ENCODE measurements at places on chromosomes 2 and 18. TPM values are rescaled to one million over a fixed set of nuclear protein-coding genes. Genes with fewer than 3 reads are reported as not detected.

DNA sequence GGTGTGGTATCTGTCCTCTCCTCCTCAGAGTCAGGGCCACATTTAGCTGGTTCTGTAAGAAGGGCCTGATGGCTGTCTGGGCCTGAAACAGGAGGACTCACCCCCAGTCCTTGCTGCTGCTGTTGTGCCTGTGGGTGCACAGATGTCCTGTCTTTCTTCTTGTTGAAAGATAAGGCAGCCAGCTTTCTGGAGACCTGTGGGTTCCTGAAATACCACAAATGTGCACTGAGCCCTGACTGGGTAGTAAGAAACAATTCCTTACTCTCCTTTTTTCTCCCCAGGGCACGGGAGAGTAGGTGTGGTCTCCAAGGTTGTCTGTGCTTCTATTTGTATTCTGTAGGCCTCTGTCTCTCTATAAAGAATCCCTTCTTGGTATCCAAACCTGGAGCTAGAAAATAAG is 96.2 kb upstream of the DLX2 start:
- peaks cover 3% of the 10 kb centered on the region for H3K36me3 ChIP-seq
- DNase-seq = no peak
- peaks cover 3% of the 10 kb centered on the region for H3K27me3 ChIP-seq
- no peak overlapping the region for H3K27ac ChIP-seq

The PSMD1 gene
- 180 TPM for total RNA-seq

The TUBA3E gene
- total RNA-seq = not detected

DNA sequence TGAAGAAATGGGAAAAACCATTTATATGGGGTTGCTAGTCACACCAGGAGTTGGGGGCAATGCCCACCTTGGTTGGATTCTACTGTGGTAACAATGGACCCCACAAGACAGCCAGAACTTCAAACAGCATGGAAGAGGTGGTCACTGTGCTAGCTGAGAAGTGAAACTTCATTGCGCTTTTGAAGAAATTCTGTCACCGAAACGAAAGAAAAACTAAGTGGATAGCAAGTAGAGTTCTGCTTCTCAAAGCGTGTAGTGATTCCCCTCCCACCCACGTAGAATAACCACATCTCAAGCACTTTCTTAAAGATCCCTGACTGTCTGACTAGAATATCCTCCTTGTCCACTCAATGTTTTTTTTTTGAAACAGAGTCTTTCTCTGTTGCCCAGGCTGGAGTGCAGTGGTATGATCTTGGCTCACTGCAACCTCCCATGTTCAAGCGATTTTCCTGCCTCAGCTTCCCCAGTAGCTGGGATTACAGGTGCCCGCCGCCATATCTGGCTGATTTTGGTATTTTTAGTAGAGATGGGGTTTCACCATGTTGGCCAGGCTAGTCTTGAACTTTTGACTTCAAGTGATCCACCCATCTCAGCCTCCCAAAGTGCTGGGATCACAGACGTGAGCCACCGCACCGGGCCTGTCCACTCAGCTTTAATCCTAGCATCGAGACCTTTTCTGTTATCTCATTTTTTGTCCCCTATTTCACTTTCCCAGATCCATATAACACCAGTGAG is 30.1 kb upstream of the CCL20 start:
- DNase-seq = no peak
- H3K4me1 ChIP-seq = peaks cover 12% of the 10 kb centered on the region
- H3K27me3 ChIP-seq = no peaks in the 10 kb centered on the region
- peak overlapping the region; percentile 19 for H3K27ac ChIP-seq
- H3K4me3 ChIP-seq = peak overlapping the region; percentile 22
- no peaks in the 10 kb centered on the region for H3K36me3 ChIP-seq

DNA sequence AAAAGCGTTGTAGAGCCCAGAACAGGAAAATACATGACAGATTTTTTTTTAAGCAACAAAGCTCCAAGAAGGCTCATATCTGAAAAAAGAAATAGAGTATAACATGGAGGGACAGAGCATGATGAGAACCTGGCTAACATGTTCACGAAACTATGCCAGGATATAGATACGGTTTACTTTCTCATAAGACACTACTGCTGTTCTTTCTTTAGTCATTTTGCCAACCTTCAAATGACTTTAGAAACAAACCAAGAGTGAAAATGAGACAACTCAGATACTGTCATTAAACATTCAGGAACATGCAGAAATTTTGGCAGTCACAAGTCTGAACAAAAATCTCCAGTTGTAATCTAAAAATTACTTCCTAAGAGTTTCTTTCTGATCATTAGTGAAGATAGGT is 14.3 kb downstream of the LPIN2 start:
- peaks cover 64% of the 10 kb centered on the region for H3K4me1 ChIP-seq
- H3K36me3 ChIP-seq = peaks cover 53% of the 10 kb centered on the region
- peak overlapping the region; percentile 44 for H3K4me3 ChIP-seq
- peak overlapping the region; percentile 85 for H3K27ac ChIP-seq
- DNase-seq = no peak
- H3K27me3 ChIP-seq = no peaks in the 10 kb centered on the region

DNA sequence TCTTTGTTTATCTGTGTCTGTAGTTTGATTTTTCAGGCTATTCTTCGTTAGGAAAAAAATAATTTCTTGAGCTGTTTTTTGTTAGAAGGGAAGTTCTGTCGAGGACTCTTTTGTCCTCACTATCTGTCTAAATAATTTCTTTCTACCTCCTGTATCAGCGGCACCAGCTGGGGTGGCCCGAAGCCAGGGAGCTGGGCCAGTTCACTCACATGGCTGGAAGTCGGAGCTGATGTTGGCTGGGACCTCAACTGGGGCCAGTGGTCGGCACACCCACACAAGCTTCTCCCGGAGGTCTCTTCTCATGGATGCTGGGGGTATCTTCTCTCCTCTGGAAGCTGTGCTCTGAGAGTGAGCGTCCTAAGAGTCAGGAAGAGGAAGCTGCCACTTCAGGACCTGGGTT is 8.0 kb upstream of the PDIA6 start:
- H3K27ac ChIP-seq = no peak overlapping the region
- H3K4me1 ChIP-seq = no peaks in the 10 kb centered on the region
- peaks cover 51% of the 10 kb centered on the region for H3K27me3 ChIP-seq
- H3K4me3 ChIP-seq = no peak overlapping the region

DNA sequence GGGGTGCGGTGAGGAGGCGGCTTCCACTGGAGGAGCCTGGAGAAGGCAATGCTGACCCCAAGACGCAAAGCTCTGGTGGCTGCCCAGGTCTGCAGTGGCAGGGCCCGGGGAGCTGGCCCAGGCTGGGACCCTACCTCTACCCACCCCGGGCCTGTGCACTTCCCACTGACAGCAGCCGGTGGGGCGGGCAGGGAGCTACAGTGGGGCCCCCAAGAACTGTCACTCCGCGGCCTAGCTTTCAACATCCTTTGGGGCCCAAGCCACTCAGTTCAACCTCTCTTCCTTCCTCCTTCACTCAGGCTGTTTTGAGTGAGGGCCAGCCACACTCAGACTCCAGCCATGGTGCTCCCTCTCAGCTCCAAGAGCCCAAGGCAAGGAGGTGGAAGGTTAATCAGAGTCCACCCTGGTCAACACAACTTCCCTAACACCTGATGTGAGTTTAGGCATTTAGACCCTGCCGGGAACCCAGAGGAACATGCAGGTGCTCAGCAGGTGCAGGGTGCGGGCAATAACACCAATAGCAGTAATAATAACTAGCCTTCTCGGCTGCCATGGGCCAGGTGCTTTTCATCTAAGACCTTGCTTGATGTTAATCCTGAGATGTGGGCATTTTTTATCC is 93.6 kb downstream of the ZFP36L2 start:
- peak overlapping the region; percentile 96 for H3K27ac ChIP-seq
- no peak for DNase-seq
- H3K4me1 ChIP-seq = peaks cover 88% of the 10 kb centered on the region
- peaks cover 19% of the 10 kb centered on the region for H3K36me3 ChIP-seq

The SERPINB12 gene
- total RNA-seq = not detected

The GCG gene
- not detected for total RNA-seq

The SERPINB5 gene
- not detected for total RNA-seq

GRCh38 chr2:73339201-73339600 is 45.9 kb upstream of the EGR4 start:
- H3K4me1 ChIP-seq = peaks cover 3% of the 10 kb centered on the region
- H3K27me3 ChIP-seq = peaks cover 2% of the 10 kb centered on the region
- no peak overlapping the region for H3K4me3 ChIP-seq

- no peak overlapping the region for H3K4me3 ChIP-seq
- no peak for DNase-seq
- no peak overlapping the region for H3K27ac ChIP-seq
- no peaks in the 10 kb centered on the region for H3K36me3 ChIP-seq
- no peaks in the 10 kb centered on the region for H3K27me3 ChIP-seq
These were observed 52.0 kb upstream of the CELF4 start for GRCh38 chr18:37617623-37618022.

GRCh38 chr2:221571551-221572218 is 419 bp downstream of the EPHA4 start:
- peaks cover 23% of the 10 kb centered on the region for H3K4me1 ChIP-seq
- H3K36me3 ChIP-seq = no peaks in the 10 kb centered on the region

- no peaks in the 10 kb centered on the region for H3K27me3 ChIP-seq
- H3K36me3 ChIP-seq = no peaks in the 10 kb centered on the region
- H3K4me3 ChIP-seq = no peak overlapping the region
- no peaks in the 10 kb centered on the region for H3K4me1 ChIP-seq
- no peak overlapping the region for H3K27ac ChIP-seq
- DNase-seq = no peak
These were observed 377.7 kb upstream of the ST6GAL2 start for GRCh38 chr2:107263628-107264027.

DNA sequence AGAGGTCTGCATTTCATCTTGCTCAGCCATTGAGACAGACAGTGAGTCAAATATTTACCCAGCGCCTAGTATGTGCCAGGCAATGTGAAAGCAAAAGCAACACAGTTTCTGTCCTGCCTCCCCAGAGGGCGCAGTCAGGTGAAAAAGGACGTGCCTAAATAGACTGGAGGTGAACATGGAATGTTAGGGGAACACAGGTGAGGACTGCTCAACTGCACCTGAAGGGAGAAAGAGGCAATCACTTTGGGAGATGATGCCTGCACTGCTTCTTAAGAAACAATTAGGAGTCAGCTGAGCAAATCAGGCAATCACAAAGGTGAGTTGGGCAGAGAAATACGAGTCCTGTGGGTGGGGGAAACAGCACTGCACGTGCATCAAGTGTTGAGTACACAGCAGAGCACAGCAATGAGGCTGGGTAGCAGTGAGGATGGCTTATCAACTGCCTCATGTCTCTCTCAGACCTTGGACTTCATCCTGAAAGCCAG is 218.3 kb upstream of the SMAD7 start:
- no peak overlapping the region for H3K4me3 ChIP-seq
- peaks cover 43% of the 10 kb centered on the region for H3K4me1 ChIP-seq
- no peak overlapping the region for H3K27ac ChIP-seq
- H3K36me3 ChIP-seq = peaks cover 16% of the 10 kb centered on the region
- peak; percentile 11 for DNase-seq

GRCh38 chr2:188878716-188879115 is 95.5 kb upstream of the COL3A1 start:
- H3K27ac ChIP-seq = no peak overlapping the region
- H3K27me3 ChIP-seq = no peaks in the 10 kb centered on the region
